ENCODE measurements at places on chromosomes 6 and 20.

DNA sequence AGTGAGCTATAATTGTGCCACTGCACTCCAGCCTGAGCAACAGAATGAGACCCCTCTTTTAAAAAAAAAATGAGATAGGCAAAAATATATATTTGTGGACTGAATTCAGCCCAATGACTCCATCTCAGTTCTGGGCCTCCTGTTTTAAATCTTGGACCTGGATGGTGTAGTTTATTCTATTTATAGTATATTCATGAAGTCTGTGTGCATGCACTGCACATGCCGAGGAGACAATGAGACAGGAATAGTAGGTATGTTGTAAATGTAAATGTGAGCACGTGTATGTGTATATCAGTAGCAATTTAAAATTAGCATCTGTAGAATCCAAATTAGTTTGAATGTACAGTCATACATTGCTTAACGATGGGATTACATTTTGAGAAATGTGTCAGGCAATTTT, 91.0 kb downstream of the TBC1D7 start:
- no peak for DNase-seq

- DNase-seq: no peak
Observed at GRCh38 chr6:780706-781105, 87.8 kb upstream of the EXOC2 start.

- no peak for DNase-seq
Observed at GRCh38 chr6:150238336-150238741, 95.5 kb downstream of the PPP1R14C start.

GRCh38 chr20:53855733-53856132, 214.7 kb downstream of the BCAS1 start:
- DNase-seq: no peak

- DNase-seq: no peak
Observed at GRCh38 chr6:163383912-163384311, 30.6 kb upstream of the QKI start.

GRCh38 chr6:47064274-47064673, 22.1 kb upstream of the ADGRF1 start:
- no peak for DNase-seq

DNA sequence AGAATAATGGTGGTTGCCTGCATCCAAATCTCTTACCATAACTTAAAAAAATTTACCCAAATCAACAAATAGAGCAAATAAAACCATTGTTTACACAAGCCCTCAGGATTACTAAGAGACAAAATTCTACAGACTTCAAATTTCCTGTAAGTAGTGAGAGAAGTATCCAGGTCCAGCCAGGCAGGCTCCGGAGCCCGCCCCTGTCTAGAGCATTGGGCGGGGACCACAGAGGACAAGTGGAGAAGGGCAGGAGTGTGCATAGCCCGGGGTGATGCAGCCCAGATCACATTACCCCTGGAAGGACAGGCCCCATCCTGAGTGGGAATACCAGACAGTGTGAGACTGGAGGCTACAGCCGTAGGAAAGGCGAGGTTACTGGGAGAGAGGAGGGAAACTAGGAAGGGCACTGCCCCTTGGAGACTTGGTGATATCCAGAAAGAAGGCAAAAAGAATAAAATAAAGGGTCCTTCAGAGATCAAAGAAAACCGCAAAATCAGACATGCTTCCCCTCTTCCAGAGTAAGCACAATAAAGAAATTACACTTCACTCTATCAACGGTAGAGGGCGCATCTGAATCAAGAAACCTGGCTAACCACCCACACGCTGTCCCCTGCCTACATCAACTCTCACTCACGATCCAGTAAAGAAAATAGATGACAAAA, 26.6 kb downstream of the RIN2 start:
- no peak for DNase-seq

DNA sequence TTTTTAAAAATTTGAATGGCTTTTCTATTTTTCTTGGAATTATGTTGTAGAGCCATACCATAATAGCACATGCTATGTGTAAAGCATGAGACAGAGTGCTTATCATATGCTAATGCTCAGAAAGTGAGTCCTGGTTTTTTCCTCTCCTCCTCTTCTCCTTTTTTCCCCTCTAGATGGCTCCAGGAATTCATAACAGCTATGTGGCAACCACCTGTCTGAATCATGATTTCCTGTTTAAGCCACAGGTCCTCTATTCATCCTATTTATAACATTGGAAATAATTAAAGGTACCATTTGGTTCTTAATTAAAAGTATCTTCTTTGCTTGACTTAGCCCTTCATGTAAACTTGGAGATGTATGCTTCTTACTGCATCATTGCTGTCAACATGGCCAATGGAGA, 260.0 kb upstream of the MAP3K7 start:
- no peak for DNase-seq

- no peak for DNase-seq
Observed at GRCh38 chr20:53284256-53284655, 309.4 kb downstream of the ZNF217 start.

GRCh38 chr6:37435816-37436215, 2.8 kb downstream of the CMTR1 start:
- DNase-seq: no peak

- DNase-seq: no peak
Observed at GRCh38 chr6:10141746-10142443, 273.0 kb downstream of the TFAP2A start.

- DNase-seq: no peak
Observed at GRCh38 chr6:69631552-69632346, 165.1 kb downstream of the LMBRD1 start.

DNA sequence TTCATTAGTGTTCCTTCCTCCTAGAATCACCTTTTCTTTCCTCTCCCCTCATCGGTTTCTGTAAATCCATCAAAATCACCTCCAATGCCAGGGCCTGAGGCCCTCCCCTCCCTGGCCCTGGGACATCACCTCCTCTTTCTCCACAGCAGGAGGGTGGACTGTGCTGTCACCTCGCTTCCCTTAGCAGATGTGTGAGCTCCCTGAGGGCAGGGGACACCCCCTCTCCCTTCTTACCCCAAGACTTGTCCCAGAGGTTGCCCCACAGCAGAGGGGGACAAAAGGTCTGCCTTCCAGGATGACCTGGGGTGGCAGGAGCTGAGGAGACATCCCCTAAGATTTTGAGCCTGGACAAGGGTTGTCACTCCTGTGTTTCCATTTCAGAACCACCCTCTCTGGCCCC, 5.9 kb downstream of the ULBP1 start:
- DNase-seq: no peak

DNA sequence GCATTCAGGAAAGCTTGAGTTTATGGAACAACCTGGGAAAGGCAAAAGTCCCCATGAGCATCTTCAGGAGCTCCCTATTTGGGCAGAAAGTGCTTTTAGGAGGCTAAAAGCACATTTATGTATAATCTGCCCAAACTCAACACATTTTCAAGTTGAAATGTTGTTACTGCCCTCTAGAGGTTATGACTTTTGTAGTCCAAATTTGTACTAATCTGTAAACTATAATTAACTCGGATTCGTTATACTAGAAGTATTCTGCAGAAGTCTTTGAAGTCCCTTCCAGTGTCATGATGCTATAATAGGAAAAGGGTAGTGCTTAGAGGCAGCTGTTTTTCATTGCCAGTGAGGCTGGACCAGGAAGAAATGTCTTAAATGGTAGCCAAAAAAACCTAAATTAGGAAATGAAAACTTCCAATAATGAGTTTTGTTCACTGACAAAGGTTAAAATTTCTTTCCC, 44.8 kb upstream of the EMILIN3 start:
- no peak for DNase-seq

GRCh38 chr6:158417760-158418098, 105.5 kb downstream of the TULP4 start:
- no peak for DNase-seq

- no peak for DNase-seq
Observed at GRCh38 chr20:14657266-14658005, 320.0 kb upstream of the FLRT3 start.

GRCh38 chr20:5705827-5706226, 44.4 kb upstream of the SHLD1 start:
- no peak for DNase-seq

GRCh38 chr20:64242003-64242796, 13.3 kb upstream of the PCMTD2 start:
- no peak for DNase-seq

DNA sequence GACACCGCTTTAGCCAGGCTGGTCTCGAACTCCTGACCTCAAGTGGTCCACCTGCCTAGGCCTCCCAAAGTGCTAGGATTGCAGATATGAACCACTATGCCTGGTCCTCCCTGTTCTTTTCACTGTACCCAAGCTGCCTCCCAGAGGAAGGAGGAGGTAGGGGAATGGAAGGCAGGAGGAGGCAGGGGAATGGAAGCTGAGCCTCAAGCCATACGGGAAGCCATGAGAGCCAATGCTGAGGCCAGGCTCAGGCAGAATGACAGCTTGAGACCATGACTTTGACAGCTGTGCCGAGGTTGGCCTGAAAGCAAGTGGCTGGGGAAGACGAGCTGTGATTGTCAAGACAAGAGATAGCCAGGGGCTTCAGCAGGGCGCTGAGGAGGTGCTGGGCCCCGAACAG, 13.6 kb upstream of the ZNF335 start:
- no peak for DNase-seq

DNA sequence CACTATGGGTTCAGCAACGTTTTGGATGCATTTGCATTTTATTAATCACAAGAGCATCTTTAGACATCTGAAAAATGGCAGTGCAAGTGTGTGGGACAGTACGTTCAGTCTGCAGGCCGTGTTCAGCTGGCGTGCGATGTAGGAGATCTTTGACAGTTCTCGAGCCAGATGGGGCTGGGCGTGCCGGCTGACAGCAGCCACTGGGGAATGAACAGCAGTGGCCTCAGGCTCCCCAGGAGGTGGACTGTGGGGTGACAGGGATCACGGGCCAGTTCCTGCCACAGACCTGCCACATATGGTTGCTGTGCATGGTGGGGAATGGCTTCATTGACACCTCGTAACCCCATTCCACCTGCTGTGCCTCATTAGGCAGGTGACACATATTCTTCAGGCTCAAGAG, 16.4 kb upstream of the MLN start:
- no peak for DNase-seq

- DNase-seq: no peak
Observed at GRCh38 chr20:21183722-21184121, 57.8 kb downstream of the KIZ start.

GRCh38 chr6:163585932-163586437, 171.5 kb downstream of the QKI start:
- DNase-seq: no peak

DNA sequence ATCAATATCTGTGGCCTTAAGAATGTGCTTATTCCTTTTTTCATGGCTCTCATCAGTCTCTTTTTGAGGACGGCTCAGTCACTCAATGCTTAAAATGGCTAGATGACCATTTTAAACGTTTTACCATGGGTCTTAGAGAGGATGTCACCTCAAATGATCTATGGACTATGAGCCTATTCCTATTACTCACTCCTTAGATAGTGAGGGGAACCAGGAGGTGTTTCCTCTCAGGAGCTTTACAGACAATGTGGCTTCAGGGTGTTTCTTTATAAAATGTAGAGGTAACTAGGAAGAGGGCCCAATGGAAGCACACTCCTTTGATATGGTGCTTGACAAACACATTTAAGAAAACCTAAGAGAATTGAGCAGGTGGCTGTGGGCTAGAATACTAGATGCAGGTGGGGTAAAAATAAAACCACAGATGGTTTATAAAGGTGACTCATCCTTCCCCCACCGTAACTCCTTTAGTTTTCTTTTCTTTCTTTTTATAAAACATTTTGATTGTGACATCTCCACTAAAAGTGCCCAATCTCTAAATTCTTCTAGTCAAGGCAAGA, 1.5 kb upstream of the TMEM200A start:
- DNase-seq: no peak

- DNase-seq: no peak
Observed at GRCh38 chr6:148432462-148433195, 90.0 kb downstream of the SASH1 start.

DNA sequence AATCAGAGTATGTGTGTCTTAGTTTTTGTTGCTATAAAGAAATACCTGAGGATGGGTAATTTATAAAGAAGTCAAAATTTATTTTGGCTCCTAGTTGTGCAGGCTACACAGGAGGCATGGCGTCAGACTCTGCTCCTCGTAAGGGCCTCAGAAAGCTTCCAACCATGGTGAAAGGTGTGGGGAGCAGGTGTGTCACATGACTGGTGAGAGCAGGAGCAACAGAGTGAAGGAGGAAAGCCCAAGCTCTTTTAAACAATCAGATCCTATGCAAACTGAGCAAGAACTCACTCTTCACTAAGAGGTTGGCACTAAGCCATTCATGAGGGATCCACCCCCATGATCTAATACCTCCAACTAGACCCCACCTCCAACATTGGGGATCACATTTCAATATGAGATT, 1524.3 kb downstream of the HACE1 start:
- DNase-seq: no peak

DNA sequence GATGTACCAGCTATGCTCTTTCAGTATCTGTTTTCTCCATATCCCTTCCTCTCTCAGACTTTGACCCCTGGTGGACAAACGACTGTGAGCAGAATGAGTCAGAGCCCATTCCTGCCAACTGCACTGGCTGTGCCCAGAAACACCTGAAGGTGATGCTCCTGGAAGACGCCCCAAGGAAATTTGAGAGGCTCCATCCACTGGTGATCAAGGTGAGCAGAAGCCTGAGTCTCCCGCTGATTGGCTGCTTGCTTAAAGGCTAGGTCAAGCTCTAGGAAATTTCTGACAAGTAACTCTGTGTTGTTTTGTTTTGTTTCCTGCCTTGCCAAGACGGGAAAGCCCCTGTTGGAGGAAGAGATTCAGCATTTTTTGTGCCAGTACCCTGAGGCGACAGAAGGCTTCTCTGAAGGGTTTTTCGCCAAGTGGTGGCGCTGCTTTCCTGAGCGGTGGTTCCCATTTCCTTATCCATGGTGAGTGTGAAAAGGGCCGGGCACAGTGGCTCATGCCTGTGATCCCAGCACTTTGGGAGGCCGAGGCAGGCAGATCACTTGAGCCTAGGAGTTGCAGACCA, 28.6 kb downstream of the C6orf89 start:
- no peak for DNase-seq

- DNase-seq: no peak
Observed at GRCh38 chr6:100392423-100392822, 72.3 kb downstream of the SIM1 start.

- no peak for DNase-seq
Observed at GRCh38 chr6:92292067-92292466, 1127.3 kb downstream of the EPHA7 start.

DNA sequence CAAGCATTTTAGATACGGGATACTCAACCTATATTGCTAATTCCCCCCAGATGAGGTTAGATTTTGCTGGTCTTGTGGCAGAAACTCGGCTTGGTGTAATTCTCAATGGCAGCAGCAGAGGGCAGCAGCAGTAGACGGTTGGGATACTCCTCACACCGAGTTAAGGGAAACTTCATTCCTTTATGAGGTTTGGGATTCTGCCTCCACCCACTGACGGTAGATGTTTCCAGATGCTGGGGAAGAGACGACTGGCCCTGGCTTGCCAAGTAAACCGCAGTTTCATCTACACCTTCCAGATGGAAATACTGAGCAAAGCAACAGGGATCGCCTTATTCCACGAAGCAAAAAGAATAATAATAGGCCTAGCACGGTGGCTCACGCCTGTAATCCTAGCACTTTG, 8.2 kb upstream of the TBC1D7 start:
- no peak for DNase-seq

- no peak for DNase-seq
Observed at GRCh38 chr6:40307712-40308111, 279.5 kb downstream of the LRFN2 start.

GRCh38 chr20:34791289-34792020, 34.0 kb downstream of the NCOA6 start:
- DNase-seq: no peak
